ENCODE measurements at places on chromosomes 6 and 20. TPM values are rescaled to one million over a fixed set of nuclear protein-coding genes. Genes with fewer than 3 reads are reported as not detected.

The PTP4A1 gene
- 161 TPM for polyA plus RNA-seq

The SLC35D3 gene
- 0.12 TPM for polyA plus RNA-seq

The AAR2 gene
- 29.6 TPM for polyA plus RNA-seq

The TPX2 gene
- polyA plus RNA-seq = 0.32 TPM

The MCCD1 gene
- not detected for polyA plus RNA-seq

The KIFC1 gene
- polyA plus RNA-seq = 0.36 TPM

The TMEM217 gene
- polyA plus RNA-seq = 0.96 TPM

The ZBTB9 gene
- polyA plus RNA-seq = 9.7 TPM

The ELOVL4 gene
- not detected for polyA plus RNA-seq

The OLIG3 gene
- polyA plus RNA-seq = not detected

The GLP1R gene
- polyA plus RNA-seq = not detected

The GPR63 gene
- not detected for polyA plus RNA-seq

The TDRD6 gene
- polyA plus RNA-seq = not detected

The SIRPA gene
- 0.44 TPM for polyA plus RNA-seq

The TCF21 gene
- polyA plus RNA-seq = not detected

The MEP1A gene
- polyA plus RNA-seq = not detected

The APCDD1L gene
- polyA plus RNA-seq = 0.10 TPM

The SRMS gene
- polyA plus RNA-seq = not detected

The DNMT3B gene
- 0.08 TPM for polyA plus RNA-seq

The GLO1 gene
- polyA plus RNA-seq = 363 TPM

The DYNLT2 gene
- 0.85 TPM for polyA plus RNA-seq

The HMGCLL1 gene
- polyA plus RNA-seq = not detected

The BPIFA1 gene
- polyA plus RNA-seq = not detected

The NOX3 gene
- not detected for polyA plus RNA-seq

The SLC22A7 gene
- not detected for polyA plus RNA-seq

The CD24 gene
- polyA plus RNA-seq = 194 TPM

The AVP gene
- polyA plus RNA-seq = not detected

The ZSWIM1 gene
- not detected for polyA plus RNA-seq

The SNAP25 gene
- polyA plus RNA-seq = not detected

The PBOV1 gene
- not detected for polyA plus RNA-seq

The SMLR1 gene
- not detected for polyA plus RNA-seq

The TFAP2C gene
- polyA plus RNA-seq = not detected

The TRIM40 gene
- polyA plus RNA-seq = not detected

The HCRTR2 gene
- not detected for polyA plus RNA-seq

The SAPCD1 gene
- polyA plus RNA-seq = not detected

The ABHD16B gene
- polyA plus RNA-seq = not detected

The CD109 gene
- not detected for polyA plus RNA-seq

The TAPBP gene
- 467 TPM for polyA plus RNA-seq

The FAM217A gene
- not detected for polyA plus RNA-seq

The OR2B6 gene
- polyA plus RNA-seq = not detected

The VSX1 gene
- not detected for polyA plus RNA-seq

The TRDN gene
- not detected for polyA plus RNA-seq

The CD40 gene
- 302 TPM for polyA plus RNA-seq
